Stimulated activated CD4-positive, alpha-beta T cell treated with anti-CD3 and anti-CD28 coated beads, Interleukin-2, amount 100 ng/mL, for 48 hours (primary cell): ENCODE measurements at places on chromosomes 2 and 18.

DNA sequence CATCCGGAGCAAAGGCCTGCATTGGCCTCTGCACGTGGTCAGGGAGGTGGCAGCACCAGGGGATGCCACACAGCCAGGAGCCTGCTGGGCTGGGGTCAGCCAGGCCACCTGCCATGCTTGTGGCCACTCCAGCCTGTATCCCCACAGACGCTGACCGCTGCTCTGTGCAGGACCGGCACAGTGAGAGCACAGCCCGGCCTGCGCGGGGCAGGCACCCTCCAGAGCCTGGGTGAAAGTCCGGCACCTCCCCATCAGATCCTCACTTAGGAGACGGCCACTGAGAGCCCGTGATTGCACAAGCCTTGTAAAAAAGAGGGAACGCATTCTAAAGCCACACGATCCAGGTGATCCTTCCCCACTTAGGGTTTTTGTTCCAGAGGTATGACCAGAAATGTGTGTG is 42.2 kb downstream of the TWIST2 start:
- DNase-seq: no peak

DNA sequence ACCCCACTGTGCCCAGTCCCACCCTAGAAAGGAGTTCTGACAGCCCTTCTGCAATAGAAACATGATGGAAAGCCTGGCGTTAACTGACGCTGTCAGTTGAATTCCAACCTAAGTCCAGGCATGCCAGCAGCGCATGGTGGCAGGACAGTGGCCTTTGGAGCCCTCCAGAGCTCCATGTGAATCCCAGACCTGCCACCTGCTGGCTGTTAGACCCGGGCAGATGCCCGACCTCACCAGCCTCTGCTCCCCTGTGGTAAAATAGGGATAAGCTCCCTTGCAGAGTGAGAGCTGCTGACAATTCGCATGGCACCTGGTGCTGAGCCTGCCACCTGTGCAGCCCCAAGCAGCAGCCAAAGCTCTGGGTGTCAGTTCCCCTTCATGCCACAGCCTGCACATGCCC is 138.6 kb downstream of the LOXHD1 start:
- no peak for DNase-seq

DNA sequence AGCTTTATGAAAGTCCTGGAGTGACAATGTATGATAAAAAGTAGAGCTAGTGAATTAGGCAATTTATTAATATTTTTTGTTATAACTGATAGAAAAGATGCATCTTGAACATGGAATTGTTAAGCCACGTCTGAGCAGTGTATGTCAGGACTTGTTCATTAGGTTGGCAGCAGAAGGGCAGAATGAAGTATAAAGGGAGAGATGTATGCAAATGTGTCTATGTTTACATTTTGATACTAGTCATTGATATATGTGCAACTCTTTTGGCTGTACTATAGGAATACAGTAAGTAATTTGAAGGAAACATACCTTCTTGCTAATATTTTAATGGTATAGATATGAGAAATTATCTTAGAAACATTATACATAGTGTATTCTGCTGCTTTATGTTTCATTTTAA is 49.0 kb upstream of the TMEM247 start:
- DNase-seq: no peak

DNA sequence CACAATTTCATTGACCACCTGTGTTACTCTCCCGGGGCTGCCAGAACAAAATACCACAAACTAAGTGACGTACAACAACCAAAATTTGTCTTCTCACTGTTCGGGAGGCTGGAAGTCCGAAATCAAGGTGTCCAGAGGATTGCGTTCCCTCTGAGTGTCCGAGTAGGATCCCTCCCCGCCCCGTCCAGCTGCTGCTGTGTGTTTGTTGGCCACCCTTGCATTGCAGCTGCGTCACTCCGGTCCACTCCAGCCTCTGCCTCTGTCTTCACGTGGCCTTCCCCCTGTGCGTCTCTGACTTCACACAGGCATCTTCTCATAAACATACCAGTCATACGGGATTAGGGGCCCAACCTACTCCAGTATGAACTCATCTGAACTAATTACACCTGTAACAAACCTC is 251.8 kb upstream of the SMIM21 start:
- no peak for DNase-seq

DNA sequence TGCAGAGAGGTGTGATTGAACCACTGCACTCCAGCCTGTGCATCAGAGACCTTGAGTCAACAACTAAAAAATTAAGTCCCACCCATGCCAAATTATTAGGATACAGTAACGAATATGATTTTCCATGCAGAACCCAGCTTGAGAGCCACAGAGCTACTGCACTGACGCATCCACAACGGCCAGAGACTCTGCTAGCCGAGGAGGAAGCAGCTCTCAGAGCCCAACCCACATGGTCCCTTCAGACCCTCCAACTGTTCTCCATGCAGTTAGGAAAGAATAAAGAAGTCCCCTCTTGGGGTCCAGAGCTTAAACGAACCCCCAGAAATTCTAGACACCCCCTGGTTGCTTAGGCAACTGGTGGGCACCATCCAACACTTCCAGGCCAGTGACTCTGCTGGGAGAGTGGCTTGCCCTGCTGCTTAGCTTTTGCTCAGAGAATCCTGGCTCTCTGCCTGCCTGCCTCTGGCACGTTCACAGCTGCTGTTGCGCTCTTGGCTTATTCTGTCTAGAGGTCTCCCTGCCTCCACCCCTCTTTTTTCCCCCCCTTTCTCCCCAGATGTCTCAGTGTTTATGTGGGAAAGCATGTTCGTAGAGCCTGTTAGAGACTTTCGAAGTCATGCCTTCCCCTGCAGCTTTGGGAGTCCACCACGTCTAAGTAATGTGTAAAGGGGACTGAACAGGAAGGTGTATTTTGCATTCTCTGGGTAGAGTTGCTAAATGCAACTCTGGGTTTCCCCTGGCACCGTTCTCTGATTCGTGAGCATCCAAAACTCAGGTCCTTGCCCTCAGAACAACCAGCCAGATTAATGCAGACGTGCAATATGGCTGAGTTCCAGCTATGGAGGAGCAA is 26.0 kb upstream of the SP3 start:
- no peak for DNase-seq

DNA sequence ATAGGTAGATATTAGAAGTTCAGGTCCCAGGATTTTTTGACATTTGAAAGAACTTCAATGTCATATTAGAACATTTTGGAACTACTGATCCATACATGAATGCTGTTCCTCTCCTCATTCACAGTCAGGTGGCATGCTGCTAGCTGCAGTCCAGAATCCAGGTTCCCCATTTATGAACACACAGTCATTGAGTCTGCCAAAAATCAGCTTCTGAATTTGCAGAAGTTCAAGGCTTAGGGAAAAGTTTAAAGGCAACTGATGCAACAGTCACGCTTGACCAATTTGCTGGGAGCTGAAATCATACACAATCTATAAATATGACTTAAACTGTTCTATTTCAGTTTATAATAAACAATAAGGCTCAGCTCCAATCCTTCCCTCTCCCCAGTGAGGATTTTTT is 17.3 kb upstream of the TTR start:
- no peak for DNase-seq

- DNase-seq: no peak
These were observed 132.9 kb downstream of the SOCS6 start for GRCh38 chr18:70421471-70422390.

- no peak for DNase-seq
These were observed 44.9 kb downstream of the MYO7B start for GRCh38 chr2:127580167-127581049.

- no peak for DNase-seq
These were observed 5.5 kb upstream of the CYP26B1 start for GRCh38 chr2:72153026-72153791.

DNA sequence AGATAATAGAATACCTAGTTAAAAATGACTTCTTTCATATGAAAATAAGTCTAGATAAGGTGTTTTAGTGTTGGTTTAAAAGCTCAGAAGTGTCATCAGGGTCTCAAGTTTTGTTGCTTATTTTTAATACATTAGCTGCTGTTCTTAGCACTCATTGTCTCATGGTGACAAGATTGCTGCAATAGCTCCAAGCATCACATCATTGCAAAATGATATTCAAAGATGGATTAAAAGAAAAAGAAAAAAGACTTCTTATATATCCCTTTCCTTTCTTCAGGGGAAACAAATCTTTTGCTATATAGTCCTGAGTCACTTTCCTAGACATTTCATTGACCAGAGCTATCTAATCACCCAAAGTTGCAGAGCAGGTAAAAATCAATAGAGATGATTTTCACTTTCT is 386.1 kb downstream of the ARHGAP15 start:
- DNase-seq: no peak

DNA sequence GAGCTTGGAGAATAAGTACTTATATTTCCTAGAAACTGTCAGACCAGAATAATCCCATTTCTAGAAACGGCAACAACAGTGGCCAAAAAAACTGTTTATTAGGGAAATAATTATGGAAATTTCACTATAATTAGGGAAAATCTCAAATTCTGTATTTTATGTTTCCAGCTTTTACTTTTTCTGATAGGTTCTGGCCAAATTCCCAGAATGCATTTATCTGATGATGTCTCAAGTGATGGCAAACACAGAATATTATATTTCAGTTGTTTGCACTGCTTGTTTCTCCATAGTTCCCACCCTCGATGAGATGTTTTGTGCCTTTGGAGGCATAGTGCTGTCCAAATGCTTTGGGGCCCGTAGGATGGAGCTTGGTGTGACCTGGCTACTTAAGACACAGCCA is 66.9 kb downstream of the AFF3 start:
- DNase-seq: no peak

DNA sequence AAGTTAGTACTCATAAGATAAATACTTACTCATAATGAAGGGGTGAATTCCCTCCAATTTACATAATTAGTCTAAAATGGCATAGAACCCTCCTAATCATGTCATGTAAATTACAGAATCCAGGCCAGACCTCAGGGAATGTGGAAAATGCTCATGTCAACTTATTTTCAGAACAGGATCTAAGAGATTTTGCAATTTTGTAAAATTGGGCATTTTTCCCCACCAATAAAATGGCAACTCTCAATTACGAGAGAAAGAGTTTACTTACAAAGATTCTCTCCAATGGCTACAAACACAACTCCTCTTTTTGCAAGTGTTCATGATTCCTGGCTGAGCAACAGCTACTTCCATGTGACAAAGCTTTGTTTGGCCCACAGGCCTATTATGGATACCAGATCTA is 33.8 kb upstream of the SP5 start:
- DNase-seq: no peak

DNA sequence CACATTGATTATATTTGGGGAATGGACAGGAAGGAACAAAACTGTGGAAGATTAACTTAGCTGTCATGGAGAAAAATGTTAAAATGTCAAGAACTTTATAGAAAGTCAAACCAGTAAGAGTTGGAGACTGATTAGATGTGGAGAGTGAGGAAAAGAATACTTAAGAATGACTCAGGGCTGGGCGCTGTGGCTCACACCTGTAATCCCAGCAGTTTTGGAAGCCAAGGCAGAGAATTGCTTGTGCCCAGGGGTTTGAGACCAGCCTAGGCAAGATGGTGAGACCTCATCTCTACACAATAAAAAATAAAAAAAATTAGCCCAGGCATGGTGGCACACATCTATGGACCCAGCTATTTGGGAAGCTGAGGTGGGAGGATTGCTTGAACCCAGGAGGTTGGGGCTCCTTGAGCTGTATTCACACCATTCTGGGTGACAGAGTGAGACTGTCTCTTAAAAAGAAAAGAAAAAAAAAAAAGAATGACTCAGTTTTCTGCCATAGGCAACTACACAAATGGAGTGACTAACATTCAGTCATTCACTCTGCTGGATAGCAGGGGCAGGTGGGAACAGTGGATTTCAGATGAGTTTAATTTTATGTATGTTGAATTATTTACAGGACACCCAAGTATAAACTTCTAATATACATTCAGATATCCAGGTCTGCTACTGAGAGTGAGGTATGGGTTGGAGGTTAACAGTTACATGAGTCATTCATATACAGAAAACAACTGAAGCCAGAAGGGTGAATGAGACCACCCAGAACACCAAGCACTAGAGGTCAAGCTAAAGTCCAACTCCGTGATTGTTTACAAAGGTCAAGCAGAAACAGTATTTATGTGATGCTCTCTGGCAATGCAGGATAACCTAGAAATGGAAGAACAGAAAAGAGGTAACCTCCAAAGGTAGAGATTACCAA is 33.9 kb downstream of the ORC2 start:
- no peak for DNase-seq

DNA sequence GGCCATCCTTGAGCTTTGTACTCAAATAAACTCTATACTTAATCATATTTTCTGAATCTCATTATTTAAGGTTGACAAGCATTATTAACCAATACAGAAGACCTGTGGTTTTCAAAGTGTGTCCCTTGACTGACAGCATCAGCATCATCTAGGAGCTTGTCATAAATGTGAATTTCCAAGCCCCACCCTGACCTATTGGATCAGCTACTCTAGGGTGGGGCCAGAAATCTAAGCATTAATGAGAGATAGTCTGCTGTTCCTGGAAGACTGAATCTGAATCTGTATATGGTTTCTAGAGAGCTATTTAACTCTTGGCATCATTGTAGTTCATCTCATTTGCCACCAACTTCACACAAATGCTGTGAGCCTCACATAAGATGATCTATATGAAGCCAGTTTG is 86.6 kb downstream of the CD8B2 start:
- no peak for DNase-seq

GRCh38 chr2:81206216-81206615 is 901.7 kb upstream of the LRRTM1 start:
- no peak for DNase-seq

DNA sequence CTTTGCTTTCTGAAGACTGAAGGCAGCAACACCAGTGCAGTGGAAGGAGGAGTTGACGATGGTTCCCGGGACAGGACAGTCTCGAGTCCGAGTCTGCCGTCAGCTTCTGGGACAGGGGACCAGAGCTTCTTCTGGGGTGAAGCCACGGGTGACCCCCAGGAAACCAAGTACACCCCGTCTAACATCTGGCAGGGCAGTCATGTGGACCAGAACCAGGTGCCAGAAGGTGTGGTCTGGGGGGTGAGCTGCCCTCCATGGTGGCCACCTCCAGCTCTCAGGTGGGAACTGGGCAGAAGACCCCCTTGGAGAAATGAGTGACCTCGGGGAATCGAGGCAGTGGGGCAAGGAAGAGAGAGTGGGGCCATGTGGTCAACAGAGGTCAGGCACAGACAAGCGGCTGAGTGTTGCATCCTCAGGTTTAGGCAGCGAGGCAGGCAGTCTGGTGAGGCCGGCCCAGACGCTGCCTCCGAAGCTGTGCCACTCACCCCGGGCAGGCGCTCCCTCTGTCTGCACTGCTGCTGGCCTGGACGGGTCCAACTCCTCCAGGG is 204.3 kb downstream of the HDAC4 start:
- no peak for DNase-seq

- DNase-seq: no peak
These were observed 34.4 kb downstream of the ZFP36L2 start for GRCh38 chr2:43191947-43192516.

GRCh38 chr2:108355906-108356734 is 21.6 kb upstream of the SULT1C4 start:
- no peak for DNase-seq

DNA sequence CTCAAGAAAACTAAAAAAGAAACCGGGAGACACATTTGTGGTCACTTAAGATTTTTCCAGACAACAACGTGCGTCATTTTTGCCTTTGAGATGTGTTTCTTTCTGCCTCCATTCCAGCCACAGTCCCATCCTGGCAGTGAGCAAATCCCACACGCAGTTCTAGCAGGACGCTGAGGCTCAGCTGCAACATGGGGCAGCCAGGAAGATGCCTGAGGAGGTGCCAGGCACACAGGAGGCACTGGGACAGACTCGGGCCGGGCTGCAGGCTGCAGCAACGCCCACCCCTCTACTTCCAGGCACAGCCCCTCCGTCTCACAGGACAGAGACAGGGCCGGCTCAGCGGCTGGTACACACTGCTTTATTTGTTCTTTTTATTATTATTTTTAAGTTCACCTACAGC is 13.1 kb downstream of the KLF11 start:
- no peak for DNase-seq

- no peak for DNase-seq
These were observed 199.3 kb upstream of the HDAC4 start for GRCh38 chr2:239600001-239600593.

GRCh38 chr2:79082987-79083386 is 4.8 kb downstream of the REG1B start:
- DNase-seq: no peak
